ENCODE measurements at places on chromosomes 12 and 14.

GRCh38 chr12:89768586-89769482 lies 60.2 kb upstream of the ATP2B1 start:
- DNase-seq = peak; percentile 98

DNA sequence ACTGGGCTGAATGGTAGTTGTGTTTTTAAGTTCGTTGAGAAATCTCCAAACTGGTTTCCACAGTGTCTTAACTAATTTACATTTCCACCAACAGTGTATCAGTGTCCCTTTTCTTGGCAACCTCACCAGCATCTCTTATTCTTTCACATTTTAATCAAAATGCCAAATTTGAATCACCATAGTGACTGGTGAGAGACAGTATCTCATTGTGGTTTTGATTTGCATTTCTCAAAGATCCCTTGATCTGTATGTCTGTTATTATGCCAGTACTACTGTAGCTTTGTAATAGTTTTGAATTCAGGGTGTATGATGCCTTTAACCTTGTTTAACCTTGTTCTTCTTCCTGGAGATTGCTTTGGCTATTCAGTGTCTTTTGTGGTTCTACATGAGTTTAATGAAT lies 2.2 kb upstream of the EIF2S3B start:
- DNase-seq = no peak

DNA sequence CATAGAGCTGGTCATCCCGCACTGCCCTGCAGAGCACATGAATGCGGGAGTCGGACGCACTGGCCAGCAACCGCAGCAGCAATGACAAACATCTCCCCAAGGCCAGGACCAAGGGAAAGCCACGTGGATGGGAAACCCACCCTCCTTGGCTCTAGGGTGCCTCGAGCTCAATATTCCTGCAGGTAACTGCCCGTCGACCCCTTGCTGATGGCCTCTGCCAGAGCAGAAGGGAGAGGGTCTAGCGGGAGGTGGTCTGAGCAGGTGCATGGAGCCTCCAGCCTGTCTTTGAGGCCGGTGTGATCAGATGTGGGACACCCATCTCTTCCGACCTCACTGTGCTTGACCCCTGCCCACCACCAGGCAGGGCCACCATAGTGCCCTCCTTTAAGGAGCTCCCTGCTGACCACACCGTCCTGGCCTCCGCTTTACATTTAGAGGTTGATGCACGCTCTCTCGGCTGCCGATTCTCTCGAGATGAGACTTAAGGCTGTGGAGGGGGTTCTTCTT lies 89.7 kb downstream of the PIWIL1 start:
- DNase-seq = no peak

GRCh38 chr12:94145191-94145983 lies 3.0 kb upstream of the PLXNC1 start:
- peak; percentile 70 for DNase-seq

DNA sequence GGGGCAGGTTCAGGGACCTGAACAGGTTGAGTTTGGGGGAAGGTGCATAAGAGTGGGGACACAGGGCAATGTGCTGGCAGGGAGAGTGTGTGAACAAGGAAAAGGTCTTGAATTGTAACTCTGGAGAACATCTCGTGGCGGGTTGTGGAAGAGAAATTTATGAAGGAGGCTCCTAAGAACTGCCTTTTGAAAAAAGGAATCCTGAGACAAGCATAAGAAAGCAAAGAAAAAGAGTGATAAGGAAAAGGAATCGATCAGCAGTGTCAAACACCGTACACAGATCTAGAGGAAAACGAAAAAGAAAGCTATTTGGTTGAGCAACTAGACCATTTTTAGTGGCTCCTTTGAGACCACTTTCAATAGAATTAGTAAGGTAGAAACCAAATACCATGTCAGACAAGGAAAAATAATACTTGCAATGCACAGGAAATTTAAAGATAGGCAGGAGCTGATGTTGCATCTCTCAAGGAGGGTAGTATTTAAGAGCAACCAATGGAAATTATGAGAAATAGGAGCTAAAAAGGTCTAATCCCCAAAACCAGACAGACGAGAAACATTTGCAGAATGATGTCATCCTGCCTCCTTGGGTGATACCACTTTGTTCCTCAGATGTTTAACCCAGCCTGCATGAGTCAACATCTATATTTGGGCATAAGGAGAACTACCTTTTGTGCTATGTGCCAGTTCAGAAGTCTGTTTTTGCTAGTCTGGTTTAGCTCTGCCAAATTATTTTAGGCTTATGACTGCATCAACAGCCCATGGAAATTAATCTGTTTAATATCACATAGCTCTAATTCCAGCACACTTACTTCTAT lies 64.5 kb upstream of the STK38L start:
- peak; percentile 93 for DNase-seq

- DNase-seq = no peak
Measured at GRCh38 chr12:76238688-76239087, 109.5 kb downstream of the BBS10 start.

DNA sequence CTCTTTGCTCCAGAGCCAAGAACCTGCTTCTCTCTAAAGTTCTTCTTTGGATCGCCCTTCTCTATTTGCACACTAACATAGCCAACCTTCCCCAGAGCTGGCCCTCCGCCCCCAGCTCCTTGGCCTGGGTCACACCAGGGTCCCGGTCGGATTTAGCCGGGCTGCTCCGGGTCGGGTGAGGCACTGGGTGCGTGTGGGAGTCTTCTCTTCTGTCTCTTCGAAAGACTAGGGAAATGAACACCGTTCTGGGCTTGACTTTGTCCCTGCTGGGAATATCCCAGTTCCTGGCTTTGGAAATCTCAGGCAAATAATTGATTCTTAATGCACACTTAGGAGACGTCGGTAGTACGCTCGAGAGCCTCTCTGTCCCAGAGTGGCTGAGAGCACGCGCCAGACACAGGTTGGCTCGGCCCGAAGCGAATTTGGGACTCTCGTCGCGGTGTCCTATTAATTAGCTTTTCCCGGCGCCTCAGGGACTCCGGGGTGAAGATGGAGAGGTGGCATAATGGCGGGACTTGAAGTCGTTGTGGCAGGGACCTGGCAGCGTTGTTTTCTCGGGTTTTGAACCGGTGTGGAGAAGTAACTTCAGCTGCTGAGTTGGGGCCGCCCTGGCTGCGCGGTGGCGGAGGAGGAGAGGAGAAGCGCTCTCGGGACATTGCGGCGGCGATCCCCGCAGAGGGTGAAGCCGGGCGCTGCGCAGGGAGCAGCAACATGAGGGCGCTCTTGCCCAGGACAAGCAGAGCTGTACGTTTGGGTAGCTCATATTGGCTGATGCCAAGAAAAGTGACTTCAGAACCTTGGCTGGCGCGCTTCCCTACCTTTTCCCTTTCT lies 7.5 kb downstream of the FOXG1 start:
- peak; percentile 73 for DNase-seq

DNA sequence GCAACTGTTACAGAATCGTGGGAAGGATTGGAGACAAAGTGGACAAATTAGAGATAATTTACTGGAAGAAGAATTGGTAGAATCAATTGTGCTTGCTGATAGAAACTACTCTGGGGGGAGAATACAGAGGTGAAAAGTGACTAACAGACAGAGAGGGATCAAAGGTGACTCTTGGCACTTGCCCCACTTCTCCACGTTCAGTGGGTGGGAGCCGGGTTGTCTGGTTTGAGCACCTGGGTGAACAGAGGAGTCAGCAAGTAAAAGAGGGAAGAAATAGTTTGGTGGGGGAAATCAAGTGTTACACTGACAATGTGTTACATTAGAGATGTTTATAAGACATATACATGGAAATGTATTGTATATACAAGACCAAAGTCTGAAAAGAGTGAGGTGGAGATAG lies 69.1 kb downstream of the PPP2R5E start:
- DNase-seq = no peak

DNA sequence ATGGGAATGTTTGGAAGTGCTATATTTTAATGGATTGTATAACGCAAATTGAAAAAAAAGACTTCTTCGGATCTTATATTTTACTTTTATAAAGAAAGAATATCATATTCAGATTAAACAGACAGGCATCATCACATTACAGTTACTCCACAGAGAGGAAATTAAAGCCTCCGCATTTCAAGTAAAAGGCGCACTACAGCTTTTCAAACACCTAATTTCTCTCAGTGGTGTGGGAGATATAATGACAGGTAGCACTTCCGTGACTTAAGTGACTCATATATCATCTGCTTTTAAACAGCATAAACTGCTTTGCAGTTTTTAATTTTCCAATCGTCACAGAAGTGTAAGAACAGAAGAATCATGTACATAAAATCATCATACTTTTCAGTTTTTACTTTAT lies 751.4 kb downstream of the FSCB start:
- no peak for DNase-seq

DNA sequence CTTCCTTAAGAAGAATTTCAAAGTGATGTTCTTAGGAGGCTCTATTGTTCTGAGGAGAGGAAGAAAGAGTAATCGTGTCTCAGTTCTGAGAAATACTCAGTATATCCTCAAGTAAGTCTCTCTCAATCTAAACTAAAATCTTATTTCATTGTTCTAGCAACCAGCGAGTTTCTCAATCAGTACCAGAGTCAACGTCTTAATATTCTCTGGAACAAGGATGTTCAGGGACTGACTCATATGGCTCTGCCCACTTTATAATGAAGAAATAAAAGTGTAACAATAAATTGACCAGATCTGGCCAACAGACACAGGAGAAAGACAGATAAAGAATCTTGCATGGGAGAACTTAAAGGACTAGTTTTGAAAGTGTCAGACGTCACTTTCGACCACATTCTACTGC lies 469.8 kb upstream of the FLRT2 start:
- DNase-seq = peak; percentile 30
